ENCODE measurements at places on chromosomes 1 and 21.

DNA sequence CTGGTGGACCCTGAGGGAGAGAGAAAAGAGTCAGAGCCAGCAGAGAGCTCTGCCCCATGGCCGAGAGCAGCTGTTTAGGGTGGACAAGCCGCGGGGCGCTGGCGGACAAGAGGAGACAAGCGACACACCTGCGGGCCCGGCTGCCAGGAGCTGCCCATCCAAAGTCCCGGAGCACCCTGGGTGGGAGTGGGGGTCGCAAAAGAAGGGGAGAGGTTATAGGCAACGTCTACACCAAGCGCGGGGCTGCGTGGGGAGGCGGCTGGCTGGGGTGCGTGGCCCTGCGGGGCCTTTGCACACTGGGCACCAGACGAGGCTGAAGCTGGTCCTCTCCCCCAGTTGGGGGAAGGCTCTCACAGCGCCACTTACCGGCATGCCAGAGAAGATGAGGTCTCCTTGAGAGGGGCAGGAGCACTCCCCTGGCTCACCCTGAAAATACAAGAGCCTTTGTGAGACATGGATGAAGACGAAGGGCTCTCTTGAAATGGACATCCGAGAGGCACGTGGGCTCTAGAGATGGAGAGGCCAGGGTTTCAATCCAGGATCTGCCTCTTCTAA is 24.1 kb downstream of the COL16A1 start:
- DNase-seq, result no peak

DNA sequence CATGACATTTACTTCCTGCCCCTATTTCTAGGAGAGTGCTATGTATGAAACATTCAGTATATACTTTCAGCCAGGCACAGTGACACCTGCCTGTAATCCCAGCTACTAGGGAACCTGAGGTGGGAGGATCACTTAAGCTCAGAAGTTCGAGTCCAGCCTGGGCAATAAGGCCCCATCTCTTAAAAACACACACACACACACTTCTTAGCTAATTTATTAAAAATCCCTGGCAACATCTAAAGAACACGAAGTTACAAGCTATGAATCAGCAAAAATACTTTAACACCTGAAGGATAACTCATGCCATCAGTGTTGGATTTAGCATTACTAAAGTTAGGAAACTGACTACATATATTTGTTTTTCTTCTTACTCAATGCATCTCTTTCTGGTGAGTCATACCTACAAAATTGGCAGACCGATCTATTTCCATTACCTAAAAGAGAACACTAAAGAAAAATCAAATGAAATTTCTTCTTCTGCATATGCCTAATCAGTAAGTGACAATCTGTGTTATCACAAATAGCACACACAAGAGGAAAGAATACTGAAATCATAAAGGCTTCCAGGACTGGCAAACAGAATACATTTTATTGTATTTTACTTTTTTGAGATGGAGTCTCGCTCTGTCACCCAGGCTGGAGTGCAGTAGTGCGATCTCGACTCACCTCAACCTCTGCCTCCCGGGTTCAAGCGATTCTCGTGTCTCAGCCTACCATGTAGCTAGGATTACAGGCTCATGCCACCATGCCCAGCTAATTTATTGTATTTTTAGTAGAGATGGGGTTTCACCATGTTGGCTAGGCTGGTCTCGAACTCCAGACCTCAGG is 41.4 kb downstream of the RNF115 start:
- no peak for DNase-seq

GRCh38 chr1:173266841-173267240 is 59.7 kb upstream of the TNFSF4 start:
- no peak for DNase-seq

DNA sequence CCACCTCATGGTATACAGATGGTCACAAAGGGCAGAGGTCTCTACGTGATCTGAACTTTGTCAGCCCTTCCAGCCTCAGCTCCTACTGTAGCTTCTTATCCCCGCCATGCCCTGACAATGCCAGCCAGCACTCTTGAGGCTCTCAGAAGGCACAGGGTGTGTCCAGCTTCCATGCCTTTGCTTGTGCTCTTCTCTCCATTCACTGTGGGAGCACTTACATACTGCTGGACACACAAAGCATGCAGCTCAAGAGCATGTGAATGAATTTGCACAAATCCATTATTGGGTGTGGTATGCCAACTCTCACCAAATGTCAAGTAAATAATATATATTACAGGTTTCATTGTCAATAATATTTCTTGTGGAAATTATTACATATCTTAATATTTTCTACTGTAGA is 36.4 kb upstream of the MAP10 start:
- DNase-seq, result no peak

GRCh38 chr1:184433956-184434502 is 47.2 kb downstream of the C1orf21 start:
- DNase-seq, result no peak

- DNase-seq, result no peak
Measured at GRCh38 chr1:112513112-112513870, 4.5 kb downstream of the WNT2B start.

DNA sequence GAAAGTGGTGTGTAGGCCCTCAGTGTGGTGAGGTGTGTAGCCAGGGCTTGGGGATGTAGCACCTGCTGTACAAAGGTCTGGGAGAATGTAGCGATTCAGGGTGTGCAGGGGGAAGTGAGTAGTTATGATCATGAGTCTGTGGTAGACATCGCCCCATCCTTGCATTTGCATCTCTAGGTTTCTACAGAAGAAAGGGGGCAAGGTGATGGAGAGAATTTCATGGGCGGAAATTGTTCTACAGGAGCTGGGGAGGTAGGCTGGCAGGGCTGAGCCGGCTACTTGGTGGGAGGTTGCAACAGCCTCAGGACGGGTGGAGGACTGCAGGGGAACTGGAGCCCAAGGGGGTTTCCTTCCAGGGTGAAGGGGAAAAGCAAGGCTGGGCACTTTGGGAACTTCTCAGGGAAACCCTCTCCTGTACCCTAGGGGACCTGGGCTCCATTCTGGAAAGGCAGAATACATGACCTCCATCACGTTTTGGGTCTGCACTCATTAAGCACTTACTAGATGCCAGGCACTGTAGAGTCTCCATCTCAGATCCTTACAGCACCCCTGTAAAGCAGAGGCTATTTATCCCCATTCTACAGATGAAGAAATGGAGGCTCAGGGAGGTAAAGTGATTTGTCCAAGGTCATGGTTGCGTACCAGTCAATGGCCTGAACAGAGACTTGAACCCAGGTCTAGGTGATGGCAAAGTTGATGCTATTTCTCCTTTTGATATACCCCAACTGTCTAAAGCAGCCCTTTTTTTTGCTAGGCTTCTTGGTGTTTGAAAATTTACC is 14.5 kb upstream of the TNFRSF1B start:
- no peak for DNase-seq

DNA sequence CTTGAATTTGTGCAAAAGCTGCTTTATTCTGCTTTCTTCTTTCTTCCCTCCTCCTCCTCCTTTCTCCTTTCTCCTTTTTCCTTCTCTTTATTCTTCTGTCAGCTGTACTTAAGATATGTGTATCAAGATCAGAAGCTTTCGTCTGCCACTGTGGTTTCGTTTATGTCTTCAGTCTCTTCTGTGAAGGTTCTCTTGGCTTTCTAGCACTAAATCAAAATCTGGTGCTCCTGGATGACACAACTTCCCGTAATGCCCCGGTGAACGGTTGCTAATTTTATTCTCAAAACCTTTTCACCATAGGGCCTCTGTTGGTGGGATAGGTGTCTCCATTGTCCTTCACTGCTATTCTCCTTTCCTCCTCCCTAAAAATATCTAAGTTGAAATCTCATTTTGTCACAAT is 5.0 kb downstream of the ATF6 start:
- DNase-seq, result no peak

DNA sequence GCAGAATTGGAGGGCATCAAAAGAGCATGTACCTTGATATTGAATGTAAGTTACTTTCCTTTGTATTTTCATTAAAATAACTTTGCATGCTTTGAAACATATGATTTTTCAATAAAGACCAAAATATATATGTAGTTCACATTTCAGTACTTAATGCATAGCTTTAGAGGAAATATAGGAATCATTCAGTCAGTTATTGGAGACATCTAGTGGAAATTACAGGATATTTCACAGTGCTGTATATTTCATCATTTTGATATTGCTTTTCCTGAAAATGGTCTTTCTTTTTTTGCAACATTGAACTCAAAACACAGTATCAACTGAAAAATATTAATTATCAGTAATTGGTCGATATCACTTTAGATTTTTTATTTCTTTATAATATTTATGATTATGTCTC is 375.8 kb downstream of the NCAM2 start:
- DNase-seq, result no peak

DNA sequence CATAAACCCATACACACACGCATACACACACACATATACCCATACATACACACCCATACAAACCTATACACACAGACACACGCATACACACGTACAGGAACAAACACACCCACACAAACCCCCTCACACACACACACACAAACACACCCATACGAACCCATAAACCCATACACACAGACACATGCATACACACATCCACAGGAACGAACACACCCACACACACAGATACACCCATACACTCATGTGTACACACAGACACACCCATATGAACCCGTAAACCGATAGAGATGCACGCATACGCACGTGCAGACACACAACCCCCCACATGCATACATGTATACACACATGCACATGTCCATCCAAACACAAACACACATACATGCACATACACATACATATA is 9.5 kb downstream of the WNT9A start:
- DNase-seq, result no peak

DNA sequence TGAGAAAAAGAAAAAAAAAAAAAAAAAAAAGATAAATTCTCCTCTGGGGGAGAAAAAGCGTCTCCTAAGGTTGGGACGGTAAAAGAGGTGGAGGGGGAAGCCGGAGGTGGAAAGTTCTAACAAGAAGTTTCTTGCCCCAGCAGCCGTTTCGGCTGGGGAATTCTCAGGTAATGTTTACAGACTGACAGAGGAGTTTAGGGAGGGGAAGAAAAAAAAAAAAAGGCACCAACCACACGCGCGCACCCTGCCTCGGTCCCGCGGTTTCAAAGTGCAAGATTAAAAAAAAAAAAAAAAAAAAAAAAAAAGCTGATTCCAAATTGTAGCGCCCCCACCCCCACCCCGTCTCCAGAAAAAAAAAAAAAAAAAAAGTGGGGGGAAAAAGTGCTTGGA is 504 bp downstream of the DHRS3 start:
- no peak for DNase-seq

- DNase-seq, result no peak
Measured at GRCh38 chr1:191669629-191670028, 488.6 kb upstream of the RGS18 start.

GRCh38 chr1:9629445-9630201 is 21.9 kb upstream of the PIK3CD start:
- DNase-seq, result no peak

DNA sequence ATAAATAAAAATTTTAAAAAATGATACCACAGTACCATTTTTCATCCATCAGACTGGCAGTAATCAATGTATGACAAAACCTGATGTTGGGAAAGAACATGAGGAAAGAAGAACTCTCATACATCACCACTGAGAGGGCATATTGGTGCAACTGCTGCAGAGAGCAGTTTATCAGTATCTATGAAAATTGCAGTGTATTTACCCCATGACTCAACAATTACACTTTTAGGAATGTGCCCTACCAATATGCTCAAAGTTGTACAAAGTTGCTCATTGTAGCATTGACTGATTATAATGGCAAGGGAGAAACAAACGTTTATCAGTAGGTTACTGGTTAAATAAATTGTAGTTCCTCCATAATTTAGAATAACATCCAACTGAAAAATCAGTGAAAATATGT is 36.7 kb downstream of the CATSPERE start:
- no peak for DNase-seq

DNA sequence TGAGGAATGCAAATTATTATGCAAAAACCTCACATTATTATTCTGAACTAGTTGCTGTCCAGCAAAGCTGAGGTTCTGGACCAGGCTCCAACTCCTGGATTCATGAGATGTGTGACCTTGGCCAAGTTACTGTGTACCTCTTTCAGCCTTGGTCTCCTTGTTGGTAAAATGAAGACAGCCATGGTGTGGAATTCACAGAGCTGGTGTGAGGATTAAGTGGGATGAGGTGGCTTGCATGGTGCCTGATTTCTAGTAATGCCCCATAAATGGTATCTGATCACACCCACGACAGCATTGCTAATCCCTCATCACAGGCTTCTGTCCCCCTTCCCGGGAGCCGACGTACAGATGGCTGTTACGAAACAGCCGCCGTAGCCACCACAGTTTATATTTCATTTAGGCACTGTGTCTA is 59.6 kb downstream of the PGBD5 start:
- no peak for DNase-seq

DNA sequence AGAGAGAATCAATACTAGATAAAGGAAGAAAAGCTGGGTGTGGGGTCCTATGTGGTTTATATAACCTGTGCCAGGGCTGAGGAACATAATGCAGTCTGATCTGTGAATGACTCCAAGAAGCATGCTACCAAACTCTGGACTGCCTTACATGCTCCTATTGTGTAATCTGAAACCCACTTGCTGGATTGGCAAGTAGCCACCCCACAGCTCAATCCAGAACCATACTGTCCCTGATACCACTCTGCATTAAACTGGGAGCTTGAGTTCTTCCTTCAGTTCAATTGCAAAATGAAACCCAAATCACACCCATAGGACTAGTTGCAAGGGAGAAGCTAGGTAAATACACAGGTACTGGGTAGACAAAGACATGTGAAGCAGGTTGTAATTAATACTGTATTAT is 115.4 kb upstream of the NEGR1 start:
- peak; percentile 3 for DNase-seq

DNA sequence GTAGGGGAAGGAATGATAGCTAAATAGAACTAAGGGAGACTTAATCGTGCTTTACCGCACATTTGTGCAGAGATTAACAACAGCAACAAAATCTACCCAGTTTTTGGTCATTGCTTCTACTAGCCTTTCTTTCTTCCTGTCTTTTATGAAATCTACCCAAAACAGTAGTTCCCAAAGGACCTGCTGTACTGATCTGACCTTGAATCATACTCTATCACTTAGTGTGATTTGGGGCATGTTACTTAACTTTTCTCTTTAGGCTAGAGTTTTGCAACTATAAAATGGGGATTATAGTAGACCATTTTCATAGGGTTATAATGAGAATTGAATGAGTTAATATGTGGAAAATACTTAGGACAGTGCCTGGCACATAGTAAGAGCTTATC is 30.5 kb upstream of the MACF1 start:
- DNase-seq, result no peak

DNA sequence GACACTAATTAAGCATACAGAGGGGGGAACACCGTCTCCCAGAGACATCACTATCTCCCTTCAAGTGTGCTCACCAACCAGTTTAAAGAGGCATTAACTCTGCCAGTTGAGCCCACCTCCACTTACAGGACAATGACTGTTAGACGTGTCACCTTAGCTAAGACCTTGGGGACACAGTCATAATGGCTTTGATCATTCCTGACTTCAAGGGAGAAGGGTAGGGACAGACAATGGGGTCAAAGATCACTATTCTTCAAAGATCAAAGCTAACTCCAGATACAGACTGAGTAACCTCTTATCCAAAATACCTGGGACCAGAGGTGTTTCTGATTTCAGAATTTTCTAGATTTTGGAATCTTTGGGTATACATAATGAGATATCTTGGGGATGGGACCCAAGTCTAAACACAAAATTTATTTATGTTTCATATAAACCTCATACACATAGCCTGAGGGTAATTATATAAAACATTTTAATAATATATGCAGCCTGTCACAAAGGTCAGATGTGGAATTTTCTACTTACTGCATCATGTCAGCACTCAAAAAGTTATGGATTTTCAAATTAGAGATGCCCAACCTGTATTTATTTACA is 246.1 kb downstream of the SLC45A1 start:
- DNase-seq, result no peak
